ENCODE measurements at places on chromosomes 5 and 9.

GRCh38 chr9:101620452-101620851 lies 25.7 kb upstream of the PPP3R2 start:
- no peak for DNase-seq

DNA sequence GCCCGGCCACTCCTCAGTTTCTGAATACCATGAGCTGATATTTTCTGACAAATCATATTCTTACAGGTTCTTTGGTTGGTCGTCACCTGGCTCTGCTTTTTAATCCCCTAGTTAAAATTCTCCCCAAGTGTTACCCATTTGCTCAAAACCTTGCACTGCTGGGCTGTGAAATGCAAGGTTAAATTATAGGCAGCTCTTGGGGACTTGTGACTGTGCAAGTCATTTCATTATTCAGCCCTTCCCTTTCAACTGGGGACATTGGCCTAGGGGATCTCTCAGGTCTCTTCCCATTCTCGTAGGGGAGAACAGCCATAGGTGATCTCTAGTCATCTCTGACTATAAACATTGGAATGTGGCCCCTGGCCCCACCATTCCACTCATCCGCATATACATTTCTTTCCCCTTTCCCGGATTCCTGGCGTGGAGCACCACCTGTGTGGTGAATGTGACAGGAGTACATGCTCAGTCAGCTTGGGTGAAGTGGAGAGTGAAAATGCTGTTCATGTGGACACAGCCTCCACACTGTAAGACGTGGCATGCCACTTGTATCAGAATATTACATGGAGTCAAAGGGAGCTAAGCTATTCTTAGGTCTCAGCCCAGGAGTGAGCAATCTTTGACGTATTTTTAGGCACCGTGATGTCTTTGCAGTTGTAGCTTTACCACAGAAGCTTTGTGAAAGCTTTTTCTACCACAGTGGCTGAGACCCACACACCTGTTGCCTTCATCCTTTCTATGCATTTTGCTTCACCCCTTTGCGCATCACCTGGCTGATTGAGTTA lies 386.7 kb downstream of the KDM4C start:
- no peak for DNase-seq

DNA sequence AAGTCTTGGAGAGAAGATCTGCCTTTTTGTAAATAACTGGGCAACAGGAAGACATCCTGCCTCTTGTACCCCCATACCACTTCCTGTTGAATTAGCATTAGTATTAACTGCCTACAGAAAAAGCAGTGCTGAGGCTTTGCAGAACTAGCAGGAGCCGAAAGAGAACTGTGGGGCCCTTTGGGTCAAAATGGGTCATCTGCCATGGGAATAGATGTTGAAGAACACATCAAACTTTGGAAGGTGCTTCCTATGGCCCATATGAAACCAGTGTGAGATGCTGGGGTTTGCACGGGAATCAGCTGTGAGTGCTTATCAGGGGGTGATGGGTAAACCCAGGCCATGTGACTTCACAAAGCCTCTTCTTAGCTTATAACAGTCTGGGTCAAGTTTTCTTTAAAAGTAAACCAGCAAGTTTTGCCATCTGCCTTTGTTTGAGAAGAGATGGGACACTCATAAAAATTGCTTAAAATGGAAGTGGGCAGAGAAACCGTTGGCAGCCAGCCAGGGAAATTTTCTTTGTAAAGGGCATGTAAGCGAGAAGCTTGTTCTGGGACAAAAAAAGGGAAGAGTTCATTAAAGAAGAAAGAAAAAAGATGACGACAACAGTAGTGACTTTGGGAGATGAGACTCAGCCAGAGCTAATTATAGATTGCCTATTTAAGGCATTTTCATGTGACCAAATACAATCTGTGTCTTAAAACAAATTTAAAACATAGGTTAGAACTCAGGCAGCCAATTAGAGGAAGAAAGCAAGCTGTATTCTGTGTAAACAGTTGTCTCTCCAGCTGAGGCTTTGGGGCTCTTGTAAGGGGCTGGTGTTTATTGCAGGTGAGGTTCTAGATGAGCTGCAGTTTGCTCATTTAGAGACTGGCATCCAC lies 4.4 kb downstream of the SLC25A25 start:
- no peak for DNase-seq

DNA sequence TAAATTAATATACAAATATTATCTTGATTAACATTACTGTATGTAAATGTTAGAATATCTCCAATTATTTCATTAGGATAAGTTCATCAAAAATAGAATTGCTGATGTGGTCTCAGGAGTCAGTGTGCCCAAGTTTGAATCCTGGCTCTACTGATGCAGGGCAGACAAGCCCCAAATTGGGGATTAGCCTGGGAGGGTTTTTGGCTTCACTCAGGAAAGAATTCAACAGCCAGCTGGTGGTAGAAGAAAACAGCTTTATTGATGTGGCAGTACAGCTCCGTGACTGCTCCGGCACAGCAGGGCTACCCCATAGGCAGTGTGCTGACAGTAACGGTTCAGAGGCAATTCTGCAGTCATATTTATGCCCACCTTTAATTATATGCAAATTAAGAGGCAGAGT lies 32.5 kb downstream of the COL27A1 start:
- no peak for DNase-seq

- DNase-seq: no peak
Observed at GRCh38 chr5:154811653-154812465, 38.5 kb downstream of the FAXDC2 start.

GRCh38 chr5:134511796-134512660 lies 13.4 kb upstream of the JADE2 start:
- DNase-seq: no peak

DNA sequence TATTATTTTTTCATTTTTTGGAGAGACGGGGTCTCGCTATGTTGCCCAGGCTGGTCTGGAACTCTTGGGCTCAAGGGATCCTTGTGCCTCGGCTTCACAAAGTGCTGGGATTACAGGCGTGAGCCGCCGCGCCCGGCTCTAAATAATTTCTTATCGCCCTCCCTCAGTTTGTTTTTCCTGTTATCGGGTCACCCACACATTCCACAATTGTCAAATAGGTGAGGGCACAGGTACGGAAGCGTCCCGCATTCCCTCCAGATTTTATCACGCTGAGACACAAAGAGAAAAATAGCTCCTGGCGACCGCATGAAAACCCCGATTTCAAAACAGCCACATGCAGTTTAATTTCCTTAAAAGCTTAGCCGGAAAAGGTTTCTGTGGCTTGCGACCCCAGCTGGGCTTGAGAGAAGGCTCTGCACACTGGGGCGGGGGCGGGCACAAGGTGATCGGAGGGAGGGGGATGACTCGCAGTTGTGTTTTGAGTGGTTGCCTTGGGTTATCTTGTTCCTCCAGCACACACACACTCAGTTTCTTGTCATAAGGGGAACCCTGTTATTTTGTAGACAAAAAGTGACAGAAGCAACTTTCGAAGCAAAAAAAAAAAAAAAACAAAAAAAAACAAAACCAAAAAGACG lies 717 bp upstream of the IQGAP2 start:
- DNase-seq: no peak

- DNase-seq: peak; percentile 8
Observed at GRCh38 chr9:36855448-36856315, 178.4 kb downstream of the PAX5 start.

GRCh38 chr5:83891261-83891660 lies 170.6 kb upstream of the HAPLN1 start:
- DNase-seq: no peak

DNA sequence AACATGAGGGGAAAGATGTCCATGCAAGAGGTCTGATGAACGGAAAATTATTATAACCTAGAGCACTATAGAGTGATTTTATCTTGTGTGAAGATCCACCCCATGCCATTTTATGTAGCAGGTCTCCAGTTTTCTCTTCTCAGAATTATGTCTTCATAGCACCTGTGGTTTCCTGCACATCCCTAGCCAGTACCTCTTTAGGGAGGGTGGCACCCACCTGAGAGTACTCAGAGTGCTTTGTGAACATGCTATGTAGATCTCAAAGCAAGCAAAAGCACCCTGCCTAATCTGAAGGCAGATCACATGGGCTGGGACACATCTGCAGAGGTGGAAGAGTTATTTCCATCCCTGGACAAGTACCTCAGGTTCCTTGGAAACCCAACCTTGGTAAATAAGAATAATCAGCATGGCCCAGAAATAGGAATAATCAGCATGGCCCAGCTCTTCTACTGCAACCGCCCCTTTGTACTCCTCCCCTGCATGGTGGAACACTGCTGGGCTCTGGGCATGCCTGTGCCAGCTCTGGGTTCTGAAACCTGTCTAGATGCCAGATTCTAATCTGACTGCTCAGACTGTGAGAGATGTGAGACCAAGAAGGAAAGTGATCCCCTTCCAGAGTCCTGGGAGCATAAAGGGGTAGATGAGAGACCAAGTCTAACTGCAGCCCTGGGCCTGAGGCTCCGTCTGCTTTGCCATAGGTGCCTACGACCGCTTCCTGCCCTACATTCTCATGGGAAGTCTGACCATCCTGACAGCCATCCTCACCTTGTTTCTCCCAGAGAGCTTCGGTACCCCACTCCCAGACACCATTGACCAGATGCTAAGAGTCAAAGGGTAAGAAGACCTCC lies 23.7 kb downstream of the SLC22A5 start:
- no peak for DNase-seq

DNA sequence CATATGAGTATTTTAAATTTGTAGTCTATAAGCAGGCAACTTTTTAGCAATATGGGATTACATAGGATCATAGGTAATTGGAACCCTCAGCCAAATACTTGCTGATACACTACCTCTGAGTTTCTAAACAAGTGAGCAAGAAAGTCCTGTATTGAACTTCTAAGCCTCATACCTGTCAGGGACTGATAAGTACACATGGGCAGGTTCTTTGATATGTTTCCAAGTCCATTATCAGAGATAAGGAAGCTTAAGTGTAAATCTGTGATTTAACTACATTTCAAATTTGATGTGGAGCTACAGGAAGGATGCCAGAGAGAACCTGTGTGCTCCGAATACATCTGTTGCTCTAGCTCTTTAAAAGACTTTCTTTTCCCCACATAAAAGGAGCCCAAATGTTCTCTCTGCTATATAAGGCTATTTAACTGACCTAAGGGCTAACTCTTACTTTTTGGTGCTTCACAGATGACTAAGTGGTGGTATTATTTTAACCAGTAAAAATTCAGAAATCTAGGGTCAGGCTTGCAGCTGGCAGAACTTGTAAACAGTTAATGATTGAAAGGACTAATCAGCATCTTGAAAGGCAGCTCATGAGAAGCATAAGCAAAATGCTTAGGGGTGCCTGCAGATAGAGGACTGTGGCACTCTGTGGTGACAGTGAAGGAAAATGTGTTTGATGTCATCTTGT lies 228.6 kb downstream of the NR3C1 start:
- no peak for DNase-seq

- no peak for DNase-seq
Observed at GRCh38 chr5:26674846-26675245, 363.5 kb downstream of the CDH9 start.

DNA sequence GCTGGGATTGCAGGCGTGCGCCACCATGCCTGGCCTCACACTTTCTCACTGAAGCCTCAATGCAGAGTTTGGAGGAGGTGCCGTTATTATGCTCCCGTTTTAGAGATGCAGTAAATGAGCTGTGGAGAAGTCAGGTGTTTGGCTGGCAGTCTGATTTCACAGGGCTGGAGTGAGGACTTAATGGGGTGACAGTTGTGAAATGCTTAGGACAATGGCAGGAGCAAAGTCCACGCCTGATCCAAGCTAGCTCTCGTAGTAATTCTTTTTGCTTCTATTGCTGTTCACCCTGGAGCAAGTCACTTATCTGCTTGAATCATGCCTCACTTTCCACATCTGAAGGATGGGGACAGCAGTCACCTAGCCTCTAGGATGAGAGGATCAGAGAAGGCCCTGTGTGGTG lies 21.8 kb downstream of the UNC5A start:
- DNase-seq: no peak

- DNase-seq: no peak
Observed at GRCh38 chr5:59745415-59745863, 148.1 kb downstream of the PDE4D start.

DNA sequence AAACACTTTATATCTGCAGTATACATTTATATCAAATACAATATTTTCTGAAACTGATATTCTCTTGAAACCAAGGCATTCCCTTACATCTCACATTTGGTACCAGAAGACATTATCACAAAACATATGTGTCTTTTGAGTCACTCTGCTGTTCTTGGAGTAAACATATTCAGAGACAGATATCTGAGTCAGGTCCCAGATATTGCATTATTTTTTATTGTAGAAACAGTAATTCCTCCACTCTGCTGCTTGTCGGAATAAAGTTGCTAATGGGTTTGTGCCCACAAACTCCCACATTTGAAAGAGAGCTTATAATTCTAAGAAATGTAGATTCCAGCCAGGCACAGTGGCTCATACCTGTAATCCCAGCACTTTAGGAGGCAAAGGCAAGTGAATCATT lies 261.1 kb upstream of the DAPK1 start:
- no peak for DNase-seq

- no peak for DNase-seq
Observed at GRCh38 chr9:121362813-121363621, 7.0 kb downstream of the STOM start.

DNA sequence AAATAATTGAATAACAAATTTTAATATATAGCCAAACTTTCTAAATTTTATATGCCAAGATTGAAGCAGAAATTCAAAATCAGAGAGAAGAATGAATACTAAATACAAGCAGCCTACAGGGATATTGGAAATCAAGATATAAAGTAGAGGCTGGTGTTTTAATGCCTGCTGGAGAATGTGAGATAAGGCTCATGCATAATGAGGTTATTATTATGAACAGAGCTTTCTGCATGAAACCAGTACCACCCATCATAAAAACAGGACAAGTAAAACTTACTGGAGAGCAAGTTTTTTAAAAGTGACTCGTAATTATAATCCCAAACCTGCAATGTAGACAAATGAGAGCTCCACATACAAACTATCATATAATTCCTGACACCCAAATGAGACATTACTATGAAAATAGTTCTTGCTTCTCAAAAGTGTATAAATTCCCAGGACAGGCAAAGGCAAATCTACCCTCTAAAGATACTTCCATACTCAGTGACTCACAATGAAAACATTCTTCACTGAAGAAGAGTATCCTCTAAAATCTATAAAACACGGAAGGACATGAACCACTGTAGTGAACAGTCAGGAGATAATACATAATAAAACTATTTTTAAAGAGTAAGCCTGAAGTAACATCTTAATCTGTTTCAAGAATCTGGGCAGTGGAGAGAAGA lies 532.0 kb upstream of the GRAMD2B start:
- no peak for DNase-seq

DNA sequence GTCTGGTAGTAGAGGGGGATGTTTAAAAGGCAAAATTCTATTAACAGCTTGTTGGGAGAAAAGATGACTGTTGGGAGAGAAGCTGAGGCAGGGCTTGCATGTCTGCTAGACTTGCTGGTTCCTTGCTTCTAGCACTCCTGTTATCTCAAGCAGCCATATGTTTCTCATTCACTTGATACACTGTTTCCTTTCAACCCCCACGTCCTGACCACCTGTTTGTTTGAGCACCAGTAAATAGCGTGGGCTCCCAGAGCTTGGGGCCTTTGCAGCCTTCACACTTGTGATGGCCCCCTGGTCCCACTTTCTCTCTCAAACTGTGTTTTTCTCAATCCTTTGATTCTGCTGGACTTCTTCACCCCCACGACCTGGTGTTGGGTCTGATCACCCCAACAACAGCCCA lies 111.7 kb upstream of the TMEM161B start:
- DNase-seq: no peak
